T-helper 1 cell (primary cell): ENCODE measurements at places on chromosomes 2 and 18.

DNA sequence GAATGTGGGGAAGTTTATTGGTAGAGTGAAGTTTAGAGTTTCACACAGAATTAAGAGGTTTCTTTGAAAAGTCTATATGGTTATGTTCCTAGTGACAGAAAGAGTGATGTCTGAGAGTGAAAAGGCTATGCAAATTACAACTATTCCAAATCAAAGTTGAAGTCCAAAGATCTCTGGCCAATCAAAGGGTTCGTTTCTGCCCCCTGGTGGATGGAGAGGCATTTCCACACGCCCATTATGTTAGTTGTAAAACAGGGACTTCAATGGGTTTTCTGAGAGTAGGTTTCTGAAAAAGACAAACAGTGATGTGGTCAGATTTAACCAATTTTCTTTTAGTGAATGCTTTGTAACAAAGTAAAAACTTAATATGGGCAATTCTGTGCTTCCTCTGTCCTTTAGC, 441.5 kb upstream of the POU3F3 start:
- DNase-seq = no peak

DNA sequence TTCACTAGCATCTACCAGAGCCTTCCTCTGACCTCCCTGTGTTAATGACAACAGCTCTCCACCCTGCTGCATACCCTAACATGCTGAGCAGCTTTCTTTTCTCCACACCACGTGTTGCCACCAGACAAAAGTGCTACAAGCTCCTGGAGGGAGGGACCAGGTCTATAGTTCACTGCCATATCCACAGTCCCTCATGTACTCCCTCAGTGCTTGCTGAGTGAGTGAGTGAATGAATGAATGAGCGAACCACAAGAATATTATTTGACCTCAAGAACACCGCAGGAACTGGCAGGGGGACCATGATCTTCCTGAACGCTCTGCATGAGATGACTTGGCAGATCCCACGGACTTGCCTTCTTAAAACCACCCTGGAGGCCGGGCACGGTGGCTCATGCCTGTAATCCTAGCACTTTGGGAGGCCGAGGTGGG, 47.4 kb upstream of the CAB39 start:
- no peak for DNase-seq

GRCh38 chr2:157233506-157233905, 24.0 kb upstream of the GALNT5 start:
- DNase-seq = no peak

- DNase-seq = no peak
Measured at GRCh38 chr18:33010149-33010548, 237.3 kb upstream of the KLHL14 start.

DNA sequence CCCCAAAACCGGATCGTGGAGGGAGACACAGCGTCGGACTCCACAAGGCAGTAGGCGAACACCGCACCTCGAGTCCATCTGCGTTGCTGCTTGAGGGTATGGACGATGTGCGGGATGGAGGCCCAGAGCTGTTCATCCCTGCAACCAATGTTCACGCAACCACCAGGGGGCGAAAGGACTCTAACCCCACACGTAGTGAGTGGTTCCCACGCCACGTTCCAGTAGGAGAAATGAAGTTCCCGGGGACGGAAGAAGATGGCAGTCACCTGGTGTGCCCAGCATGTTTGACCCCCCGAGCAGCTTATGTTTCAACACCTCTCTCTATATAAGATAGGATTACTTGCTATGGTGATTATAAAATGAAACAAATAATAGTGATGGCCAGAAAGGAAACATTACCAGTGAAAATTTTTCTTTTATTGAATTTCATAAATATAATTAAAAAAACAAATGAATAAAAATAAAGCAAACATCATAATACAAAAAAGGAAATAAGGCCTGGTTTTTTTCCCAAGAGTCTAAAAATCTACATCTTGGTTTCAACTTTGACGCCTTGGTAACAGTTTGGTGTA, 184.3 kb downstream of the SH3BP4 start:
- no peak for DNase-seq

DNA sequence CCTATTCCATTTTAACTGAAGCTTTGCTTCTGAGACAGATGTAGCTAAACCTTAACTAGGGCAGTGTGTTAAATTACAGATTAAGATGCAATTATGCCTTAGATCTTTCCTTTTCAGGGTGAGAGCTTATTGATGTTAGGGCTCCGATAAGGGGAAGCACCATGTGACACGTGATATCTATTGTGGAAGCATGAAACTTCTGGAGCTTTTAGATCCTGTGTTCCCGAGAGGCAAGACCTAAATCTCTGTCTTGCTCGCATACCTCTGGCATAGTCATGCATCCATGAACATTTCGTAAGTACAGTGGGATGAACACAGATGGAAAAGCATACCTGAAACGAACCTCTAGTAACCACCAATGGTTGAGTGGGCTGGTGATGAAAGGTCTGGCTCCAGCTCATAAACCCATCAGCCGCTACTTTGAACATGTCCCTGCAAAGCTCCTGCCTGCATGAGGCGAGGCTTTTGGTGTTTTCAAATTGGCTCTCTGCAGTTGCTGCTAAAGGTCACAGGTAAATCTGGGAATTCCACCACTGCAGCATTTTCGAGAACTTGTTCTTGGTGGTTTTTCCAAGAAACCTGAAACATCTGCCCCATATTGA, 3.7 kb upstream of the NRP2 start:
- DNase-seq = no peak

DNA sequence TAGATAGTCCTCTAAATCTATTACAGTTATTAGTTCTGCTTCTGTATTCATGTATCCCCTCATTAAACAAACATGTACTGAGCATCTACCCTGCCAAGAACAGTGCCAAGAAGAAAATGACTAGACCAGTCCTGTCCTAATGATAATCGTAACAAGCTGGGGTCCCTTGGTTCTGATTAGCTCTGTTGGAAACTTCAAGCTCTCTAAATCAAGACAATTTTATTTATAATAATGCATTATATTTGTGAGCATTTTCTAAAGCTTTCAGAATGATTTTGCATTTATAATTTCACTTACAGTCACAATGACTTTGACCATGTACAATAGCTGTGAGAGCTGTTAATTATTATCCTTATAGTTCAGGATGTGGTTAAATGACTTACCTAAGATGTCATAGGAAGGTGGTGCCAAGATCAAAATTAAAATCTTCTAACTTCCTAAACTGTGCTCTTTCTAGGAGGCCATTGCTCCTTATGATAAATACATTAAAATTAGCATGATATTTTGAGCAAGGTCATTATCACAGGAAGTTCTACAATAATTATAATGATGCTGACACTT, 336.5 kb upstream of the SLC39A10 start:
- no peak for DNase-seq

- no peak for DNase-seq
Measured at GRCh38 chr18:8045160-8045883, 478.2 kb downstream of the PTPRM start.

DNA sequence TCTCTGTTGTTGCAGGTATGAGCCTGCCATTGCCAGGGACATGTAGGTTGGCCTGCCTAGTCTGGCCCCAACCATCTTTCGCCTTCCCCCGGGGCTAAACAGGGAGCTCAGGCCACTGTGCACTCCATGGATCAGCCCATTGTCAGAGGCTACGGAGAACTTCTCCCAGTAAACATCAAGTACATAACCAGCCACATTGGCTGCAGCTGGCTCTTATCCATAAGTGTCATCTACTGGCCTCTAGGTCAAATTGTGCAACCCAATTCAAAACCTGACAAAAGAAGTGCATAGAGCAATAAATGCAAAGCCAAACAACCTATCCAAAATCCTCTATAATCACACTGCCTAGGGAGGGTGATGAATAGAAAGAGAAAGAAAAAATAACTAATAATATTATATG, 418.1 kb upstream of the DCC start:
- DNase-seq = no peak

GRCh38 chr2:56801770-56802169, 618.0 kb downstream of the CCDC85A start:
- DNase-seq = no peak
